ENCODE measurements at places on chromosomes 5 and 9.

DNA sequence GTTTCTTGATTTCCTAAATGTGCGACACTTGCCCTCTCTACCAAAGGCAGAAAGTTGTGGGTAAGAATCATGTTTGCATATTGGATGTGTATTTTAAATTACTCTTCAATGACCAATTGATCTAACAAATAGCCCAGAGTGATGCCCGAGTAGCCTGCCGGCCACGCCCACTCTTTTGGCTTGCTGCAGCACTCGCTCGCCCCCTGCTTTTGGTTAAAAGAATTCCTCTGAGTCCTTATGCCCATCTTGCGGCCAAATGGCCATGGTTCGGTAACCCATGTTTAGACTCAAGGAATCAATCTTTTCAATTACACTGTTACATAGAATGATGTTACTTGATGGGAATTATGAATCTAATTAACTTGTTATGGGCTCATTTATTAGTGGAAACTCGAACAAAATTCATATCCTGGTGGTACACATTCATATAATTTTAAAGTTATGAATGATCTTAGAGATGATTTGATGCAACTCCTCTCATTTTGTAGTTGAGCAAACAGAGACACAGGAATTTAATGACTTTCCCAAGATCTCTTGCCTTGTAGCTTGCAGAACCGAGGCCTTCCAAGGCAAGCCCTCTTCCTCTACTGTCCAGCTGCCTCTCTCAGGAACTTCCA is 36.5 kb downstream of the PPIC start:
- DNase-seq = no peak

- DNase-seq = no peak
These were observed 1.5 kb upstream of the MRPS30 start for GRCh38 chr5:44807269-44807668.

GRCh38 chr5:71836084-71836483 is 117.0 kb downstream of the CARTPT start:
- DNase-seq = no peak

DNA sequence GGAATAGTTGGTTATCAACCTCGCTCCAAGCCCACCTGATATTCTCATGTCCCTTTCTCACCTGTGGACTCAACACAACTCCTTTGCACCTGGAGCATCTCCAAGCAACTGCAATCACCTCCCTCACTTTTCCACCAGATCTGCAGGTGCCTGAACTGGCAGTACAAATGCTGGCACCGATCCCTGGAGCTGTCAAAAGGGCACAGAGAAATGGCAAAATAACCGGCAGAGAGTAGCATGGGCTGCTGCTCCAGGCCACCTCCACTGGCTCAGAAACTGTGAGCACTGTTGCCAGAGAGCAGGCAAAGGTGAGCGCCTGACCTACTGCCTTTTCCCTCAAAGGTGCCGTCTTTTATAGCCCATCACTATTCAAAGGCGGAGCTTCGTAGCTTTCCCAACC is 14.7 kb downstream of the EQTN start:
- no peak for DNase-seq

- no peak for DNase-seq
These were observed 19.8 kb upstream of the NTNG2 start for GRCh38 chr9:132141948-132142594.
